ENCODE measurements at places on chromosomes 2 and 18.

DNA sequence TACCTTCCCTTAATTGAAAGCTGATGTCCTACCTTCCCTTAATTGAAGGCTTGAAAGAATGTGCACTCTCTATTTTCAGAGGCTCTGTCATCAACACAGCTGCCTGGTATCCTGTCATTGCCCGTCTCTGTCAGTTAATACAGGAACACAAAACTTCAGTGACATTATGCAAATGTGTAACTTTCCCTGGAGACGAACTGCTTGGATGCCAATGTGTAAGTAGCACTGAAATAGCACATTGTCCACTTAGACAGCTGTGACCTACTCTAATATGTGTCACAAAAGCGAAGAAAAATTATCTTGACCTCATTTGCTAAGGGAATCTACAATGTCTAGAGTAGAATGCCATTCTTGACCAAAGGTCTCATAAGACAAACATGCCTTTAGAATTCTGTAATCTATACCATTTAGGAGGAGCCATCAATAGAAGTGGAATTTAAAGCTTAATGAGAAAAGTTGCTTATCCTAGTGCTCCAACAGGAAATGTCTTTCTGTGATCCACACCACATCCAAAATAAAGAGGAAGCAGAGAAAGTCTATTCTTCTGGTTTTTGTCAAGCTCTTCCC, 138.1 kb downstream of the BARD1 start:
- DNase-seq, result no peak

GRCh38 chr2:19886261-19886660, 15.5 kb downstream of the TTC32 start:
- no peak for DNase-seq

DNA sequence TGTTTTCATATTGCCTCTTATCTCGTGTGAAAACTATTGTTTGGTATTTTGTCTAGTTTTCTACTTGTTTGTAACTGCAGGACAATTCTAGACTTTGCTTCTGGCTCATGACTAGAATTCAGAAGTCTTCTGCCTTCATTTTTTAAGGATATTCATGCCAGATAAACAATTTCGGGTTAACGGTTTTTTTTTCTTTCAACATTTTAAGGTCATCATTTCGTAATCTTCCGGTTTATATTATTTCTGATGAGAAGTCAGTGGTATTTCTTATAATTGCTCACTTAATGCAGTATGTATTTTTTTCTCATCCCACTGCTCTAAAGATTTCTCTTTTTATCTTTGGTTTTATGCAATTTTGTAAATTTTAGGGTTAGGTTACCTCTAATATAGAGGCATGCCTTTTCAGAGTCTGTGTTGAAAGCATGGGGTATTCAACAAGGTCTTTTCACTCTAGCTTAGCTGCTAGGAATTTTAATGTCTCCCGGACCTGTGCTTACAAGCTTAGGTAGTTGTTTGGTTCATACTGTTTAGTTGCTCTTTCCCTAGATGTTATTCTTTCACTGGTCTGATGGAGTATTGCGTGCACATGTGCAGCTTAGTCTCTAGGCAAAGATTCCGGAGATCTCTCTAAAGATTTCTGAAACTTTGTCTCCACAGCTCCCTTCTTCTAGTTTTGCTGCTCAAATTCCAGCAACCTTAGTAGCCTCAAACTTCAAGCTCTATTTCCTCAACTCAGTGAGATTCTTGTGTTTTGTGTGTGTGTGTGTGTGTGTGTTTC, 198.1 kb downstream of the MCFD2 start:
- no peak for DNase-seq

- no peak for DNase-seq
These were observed 38.3 kb downstream of the STAT4 start for GRCh38 chr2:191112448-191112901.

DNA sequence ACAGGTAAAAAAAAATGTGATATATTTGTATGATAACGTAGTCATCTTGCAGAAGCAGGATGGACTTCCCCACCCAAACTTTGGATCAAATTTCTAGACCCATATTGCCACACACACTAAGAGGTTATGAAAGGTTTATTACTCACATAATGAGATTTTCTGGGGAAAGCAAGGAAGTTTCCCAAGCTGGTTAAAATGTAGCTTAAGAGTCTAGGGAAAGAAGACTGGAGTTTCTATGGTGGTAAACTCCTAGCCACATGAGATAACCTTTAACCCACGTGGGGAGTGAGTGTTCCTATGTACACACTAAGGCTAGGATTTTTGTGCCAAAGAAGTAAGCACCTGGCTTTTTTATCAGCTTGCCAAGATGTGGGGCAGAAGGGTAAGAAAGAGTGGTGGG, 335.7 kb upstream of the UBE2E3 start:
- DNase-seq, result peak; percentile 13

DNA sequence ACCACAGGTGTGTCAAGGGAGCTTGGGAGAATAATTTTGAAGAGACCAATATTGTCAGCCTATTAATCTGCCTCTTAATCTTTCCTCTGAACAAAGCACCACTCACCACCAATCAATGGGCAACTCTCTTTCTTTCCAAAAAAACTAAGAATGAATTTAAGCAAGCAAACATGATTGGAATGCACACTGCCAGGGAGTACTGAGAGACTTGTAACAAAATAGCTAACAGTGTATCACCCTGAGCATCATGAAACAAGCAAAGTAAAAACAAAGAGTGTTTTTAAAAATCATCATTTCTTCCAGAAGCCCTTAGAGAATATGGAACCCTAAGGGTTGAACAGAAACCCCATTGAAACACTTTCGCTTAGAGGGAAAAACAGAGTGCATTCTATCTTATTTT, 299.7 kb downstream of the DSEL start:
- DNase-seq, result no peak

DNA sequence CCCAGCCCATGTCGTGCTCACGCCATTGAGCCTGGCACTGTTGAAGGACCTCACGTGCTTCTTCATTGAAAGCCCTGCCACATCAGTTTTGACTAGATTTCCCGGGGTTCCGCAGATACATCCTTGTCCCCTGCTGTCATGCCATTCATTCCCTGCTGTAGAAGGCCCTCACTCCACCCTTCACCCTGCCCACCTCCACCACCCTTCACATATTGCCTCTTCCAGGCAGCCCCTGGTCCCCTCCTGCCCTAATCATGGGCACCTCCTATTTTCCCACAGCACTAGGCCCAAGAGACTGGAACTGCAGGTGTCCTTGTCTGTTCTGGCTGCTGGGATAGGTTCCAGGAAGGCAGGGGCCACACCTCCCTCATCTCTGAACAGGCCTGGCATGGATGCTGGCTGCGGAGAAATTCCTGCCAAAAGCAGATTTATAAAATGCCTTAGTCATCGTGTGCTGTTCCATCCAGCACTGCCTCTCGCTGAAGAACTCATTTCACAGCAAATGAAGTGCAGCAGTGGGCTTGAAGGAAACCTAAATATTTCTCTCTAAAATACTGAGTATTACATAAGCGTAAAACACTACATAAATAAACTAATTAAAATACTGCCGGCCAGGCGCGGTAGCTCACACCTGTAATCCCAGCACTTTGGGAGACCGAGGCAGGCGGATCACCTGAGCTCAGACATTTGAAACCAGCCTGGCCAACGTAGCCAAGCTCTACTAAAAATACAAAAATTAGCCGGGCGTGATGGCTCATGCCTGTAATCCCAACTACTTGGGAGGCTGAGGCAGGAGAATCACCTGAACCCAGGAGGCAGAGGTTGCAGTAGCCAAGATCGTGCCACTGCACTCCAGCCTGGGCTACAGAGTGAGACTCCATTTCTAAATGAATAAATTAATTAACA, 38.4 kb downstream of the EIF4E2 start:
- no peak for DNase-seq

- no peak for DNase-seq
These were observed 324.7 kb downstream of the NRXN1 start for GRCh38 chr2:50707196-50707595.

DNA sequence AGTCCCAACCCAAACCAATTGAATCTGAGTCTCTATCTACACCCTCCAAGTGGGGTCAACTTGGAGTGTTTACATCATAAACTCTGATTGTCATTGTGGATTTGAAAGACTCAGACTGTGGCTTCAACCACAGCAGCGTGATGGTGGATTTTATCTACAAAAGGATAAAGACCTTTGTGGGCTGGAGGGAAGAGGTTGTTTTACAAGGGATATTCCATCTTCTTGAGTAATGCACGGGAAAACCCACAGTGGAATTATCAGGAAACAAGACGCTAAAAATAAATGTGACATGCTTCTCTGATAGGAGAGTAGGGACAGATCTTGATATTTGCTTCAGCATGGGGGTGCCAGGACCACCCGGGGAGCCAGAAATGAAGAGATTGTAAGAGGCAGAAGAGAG, 93.5 kb downstream of the LPIN1 start:
- DNase-seq, result no peak

DNA sequence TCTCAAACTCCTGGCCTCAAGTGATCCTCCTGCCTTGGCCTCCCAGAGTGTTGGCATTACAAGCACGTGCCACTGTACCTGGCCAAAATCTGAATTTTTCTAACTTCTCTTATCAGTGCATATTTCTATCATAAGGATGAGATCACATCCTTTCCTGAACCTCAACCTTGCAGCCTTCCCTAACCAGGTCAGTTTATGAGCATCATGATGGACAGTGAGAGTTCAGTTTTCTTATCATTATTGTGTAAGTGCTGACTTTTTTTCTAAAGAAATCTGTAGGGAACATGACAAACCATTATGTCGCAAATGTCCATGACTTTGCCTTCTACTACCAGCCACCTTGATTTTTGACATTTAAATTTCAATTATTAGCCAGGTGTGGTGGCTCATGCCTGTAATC, 31.5 kb downstream of the MRPL33 start:
- DNase-seq, result no peak

DNA sequence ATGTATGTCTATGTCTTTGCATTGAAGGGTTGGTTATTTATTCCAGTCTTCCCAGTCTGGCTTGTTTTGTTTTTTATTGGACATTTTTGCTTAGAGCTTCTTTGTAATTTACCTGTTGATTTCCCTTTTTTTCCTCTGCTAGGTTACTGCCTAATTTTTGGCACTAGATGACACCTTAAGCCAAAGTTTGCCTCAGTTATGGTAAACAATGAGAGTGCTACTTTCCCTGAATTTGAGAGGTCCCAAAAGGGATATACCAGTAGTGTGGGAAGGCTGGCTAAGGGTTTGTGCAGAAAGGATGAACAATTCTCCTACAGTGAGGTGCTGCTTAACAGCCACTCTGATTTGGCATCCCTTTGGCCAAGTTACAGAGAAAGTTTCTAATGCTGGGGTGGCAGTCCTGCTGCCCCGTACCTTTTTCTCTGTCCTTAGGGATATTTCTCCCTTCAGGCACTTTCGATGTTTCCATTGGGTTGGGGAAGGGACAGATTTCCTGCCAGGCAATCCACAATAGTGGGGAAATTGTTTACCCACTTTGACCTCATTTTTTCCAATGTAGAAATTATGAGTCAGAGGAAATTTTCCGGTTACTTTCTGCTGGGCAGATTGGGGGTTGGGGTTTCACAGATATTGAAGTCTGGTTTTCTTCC, 354.9 kb downstream of the PTPRM start:
- DNase-seq, result no peak

- peak; percentile 30 for DNase-seq
These were observed 114.8 kb upstream of the SLC38A11 start for GRCh38 chr2:165070076-165070475.

DNA sequence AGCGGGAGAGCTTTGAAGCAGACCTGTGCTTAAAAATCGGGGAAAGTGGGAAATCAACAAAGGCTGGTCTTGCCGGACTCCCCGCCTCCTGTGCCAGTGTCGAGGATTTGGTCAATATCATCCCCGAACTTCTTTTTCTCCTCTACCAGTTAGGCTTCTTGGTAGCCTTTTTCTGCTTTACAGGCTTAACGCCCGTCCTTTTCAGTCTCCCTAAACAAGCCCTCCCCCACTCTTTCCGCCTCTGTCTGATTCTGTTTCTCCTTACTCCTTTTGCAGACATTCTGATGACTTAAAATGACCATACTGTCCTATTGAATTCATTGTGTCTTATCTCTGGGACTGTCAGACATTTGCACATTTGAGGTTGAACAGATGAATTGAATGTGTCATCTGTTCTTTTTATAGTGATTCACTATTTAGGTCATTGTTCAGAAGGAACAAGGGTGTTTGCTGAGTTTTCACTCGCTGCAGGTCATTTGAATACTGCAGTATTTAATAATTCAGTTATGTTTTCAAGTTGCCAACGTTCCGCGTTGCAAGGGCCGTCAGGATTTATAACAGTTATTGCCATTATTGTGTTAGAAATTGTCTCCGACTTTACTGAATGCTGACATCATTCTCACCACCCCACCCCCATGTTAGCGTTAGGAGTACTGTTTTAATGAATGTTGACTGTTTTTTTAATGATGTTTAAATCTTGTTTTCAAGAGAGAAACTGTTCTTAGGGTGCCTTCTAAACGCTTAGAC, 1.1 kb downstream of the ITGAV start:
- peak; percentile 75 for DNase-seq

GRCh38 chr2:79799729-79800128, 286.9 kb downstream of the CTNNA2 start:
- DNase-seq, result no peak

- peak; percentile 75 for DNase-seq
These were observed 97.2 kb downstream of the SEPTIN10 start for GRCh38 chr2:109516445-109517117.

- no peak for DNase-seq
These were observed 19.4 kb downstream of the ANTXR1 start for GRCh38 chr2:69032336-69032735.

GRCh38 chr18:77127769-77128671, 4.6 kb downstream of the MBP start:
- no peak for DNase-seq

DNA sequence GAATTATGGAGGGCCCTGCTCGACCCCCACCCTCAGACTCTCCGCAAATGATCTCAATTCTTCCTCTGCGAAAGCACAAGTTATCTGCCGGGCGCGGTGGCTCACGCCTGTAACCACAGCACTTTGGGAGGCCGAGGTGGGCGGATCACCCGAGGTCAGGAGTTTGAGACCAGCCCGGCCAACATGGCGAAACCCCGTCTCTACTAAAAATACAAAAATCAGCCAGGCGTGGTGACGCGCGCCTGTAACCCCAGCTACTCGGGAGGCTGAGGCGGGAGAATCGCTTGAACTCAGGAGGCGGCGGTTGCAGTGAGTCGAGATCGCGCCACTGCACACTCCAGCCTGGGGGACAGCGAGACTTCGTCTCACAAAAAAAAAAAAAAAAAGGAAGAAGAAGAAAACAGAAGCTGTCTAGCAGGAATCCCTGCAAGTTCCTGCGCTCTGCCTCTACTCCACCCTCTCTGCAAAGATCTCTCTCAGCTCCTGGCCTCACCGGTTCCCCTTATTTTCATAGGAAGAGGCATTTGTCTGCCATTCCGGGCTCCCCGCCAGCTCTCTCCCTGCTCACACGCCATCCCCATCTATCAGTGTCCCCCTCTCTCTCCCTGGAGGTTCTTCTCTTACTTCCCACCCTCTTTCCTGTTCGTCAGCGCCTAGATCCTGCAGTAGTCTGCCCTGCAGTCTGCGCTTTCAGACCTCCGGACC, 13.5 kb upstream of the COLEC12 start:
- DNase-seq, result no peak

DNA sequence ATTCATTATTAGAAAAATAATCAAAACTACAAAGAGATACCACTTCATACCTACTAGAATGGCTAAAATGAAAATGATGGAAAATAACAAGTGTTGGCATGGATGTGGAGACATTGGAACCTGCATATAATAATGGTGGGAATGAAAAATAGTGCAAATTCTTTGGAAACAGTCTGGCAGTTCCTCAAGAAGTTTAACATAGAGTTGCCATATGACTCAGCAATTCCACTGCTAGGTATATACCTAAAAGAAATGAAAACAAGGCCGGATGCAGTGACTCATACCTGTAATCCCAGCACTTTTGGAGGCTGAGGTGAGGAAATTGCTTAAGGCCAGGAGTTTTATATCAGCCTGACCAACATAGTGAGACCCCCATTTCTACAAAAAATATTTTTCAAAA, 41.6 kb upstream of the ACYP2 start:
- DNase-seq, result no peak
